ENCODE measurements at places on chromosomes 2 and 18.
A peak's percentile ranks its signal among the peaks of the same experiment; 100 is the strongest.

GRCh38 chr2:140091926-140092325, 1311.7 kb upstream of the NXPH2 start:
- DNase-seq, result no peak

- no peak for DNase-seq
Measured at GRCh38 chr18:74976331-74976909, 232.5 kb downstream of the PTGR3 start.

GRCh38 chr2:46870051-46870839, 45.4 kb downstream of the MCFD2 start:
- DNase-seq, result no peak

DNA sequence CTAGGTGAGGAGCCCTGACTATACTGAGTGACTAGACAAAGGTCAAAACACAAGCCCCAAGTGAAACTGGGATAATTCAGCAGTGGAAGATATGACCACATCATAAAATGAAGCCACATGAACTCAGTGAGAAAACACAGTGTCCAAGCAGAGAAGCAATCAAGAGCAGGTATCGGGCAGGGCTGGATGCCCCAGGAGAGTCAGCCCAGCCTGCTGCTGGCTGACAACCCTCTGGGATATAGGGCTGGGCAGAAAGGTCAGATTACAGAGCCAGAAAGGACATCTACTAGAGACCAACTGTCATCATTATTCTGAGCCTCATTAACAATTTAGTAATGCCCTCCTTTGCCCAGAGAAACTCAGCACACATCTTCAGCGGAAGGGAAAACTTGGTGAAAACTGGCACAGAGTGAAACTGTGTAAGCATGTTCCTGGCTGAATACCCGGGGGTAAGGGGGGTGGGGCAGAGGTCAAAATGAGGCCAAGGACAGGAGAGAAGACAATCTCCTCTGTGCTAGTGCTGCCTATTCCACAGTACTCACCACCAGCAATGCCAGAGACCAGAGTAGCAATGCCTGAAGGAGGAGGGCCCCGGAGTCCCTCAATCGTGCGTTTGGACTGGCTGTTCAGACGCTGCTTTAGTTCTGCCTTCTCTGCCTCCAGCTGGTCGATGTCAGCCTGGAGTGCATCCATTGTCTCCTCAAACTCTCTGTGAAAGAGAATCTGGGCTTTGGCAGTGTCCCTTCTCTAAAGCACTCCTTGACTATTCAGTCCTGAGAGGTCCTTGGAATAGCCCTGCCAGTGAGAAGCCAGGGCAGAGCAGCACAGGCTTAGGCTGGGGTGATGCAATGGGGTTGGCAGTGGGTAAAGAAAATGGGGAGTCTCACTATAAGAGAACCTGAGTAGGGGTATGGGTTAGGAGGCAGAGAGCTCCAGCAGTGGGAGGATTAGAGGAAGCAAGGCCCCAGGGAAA, 15.3 kb downstream of the DCTN1 start:
- DNase-seq, result no peak

DNA sequence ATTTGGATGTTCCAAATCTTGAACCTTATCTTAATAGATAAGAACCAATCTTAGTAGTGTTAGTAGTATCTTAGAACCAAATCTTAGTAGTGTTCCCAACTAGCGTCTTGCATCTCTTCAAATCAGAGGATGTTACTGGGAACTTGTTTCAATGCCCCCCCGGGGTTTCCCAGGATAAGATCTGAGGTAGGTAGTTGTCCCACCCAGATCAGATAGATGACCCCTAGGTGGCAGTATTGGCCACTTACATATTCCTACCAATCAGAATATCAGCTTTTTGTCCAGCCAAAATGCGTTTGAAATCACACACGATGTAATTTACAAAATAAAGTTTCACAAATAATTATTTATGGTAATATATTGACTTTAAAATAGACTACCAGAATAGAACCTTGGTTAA, 314.8 kb downstream of the MBD2 start:
- peak; percentile 42 for DNase-seq

DNA sequence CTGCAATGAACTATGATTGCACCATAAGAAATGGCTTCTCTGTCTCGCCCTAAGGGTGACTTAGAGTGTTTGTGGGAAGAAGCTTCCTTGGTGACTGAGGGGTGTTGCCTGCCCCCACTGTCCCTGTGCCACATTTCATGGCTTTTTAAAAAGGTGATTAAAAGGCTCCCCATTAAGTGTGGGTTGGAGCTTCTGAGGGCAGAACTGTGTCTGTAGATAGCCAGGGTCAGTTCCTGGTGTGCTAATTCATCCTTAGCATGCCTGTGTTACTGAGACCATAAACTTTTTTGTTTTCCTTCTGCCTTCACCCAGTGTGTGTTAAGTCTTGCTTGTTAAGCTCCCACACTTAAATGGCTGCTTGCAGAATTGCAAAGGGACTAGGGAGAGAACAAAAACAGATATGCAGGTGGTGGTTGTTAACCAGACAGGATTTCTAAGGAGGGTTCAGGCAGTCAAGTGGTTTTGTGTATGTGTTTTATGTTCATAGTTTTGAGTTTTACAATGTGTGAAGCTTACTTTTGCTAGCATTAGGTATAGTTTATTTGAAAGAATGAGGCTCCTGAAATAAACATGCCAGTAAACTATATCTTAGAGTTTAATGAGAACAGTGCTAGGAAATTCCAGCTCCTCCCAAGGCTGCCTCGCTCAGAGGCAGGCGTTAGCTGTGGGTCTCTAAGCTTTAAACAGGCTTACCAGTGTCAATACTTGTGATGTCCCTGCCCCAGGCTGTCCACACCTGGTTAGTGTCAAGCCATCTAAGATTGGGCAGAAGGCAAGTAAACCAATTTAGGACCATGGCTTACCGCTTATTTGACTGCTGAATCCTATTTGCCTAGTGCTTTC, 14.5 kb downstream of the CERS6 start:
- peak; percentile 33 for DNase-seq

- no peak for DNase-seq
Measured at GRCh38 chr18:23844991-23845680, 155.9 kb downstream of the LAMA3 start.

- DNase-seq, result no peak
Measured at GRCh38 chr18:37544217-37544616, 21.4 kb downstream of the CELF4 start.

GRCh38 chr18:76446321-76447257, 48.5 kb downstream of the ZNF516 start:
- DNase-seq, result peak; percentile 39

- no peak for DNase-seq
Measured at GRCh38 chr2:127454595-127455565, 36.7 kb downstream of the PROC start.

- DNase-seq, result no peak
Measured at GRCh38 chr2:71608034-71608433, 154.7 kb downstream of the DYSF start.

- no peak for DNase-seq
Measured at GRCh38 chr18:70182548-70182947, 22.9 kb downstream of the RTTN start.

GRCh38 chr2:39851651-39852110, 72.6 kb upstream of the THUMPD2 start:
- peak; percentile 30 for DNase-seq

GRCh38 chr18:76497021-76497420, 2.0 kb upstream of the ZNF516 start:
- DNase-seq, result no peak

DNA sequence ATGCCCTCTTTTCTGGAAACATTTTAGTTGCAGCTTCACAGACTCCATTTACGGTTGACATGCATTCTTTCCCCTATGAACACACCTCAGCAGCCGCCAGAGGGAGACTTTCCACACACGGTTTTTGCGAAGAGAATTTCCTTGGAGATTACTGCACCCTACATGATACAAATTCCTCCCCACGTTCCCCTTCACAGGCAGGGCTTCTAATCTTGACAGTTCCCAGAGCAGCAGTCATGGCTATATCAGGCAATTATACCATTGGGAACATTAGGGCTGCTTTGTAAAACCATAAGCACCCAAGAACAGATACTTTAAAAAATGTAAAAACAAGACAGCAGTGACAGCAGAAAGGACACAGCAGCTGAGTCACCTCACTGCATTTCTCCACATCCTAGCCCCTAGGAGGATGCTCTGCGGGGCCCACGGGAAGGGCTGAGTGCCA, 253.8 kb downstream of the TGIF1 start:
- peak; percentile 84 for DNase-seq

DNA sequence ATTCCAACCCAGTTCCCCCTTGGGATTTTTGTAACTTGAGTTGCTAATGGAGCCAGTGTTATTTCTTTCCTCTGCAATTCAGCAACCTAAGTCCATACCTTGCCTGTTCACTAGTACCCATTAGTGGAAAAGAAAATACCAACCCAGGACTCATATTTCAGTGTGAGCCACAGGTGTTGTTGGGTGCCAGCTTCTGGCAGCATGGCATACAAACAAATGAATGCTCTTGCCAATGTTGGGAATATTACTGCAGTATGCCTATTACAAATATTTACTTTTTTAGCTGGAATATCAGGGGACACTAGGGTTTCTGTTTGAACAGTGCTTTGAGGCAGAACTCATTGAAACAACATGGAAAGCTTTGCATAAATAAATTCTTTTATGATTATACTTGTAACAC, 130.2 kb downstream of the NCKAP5 start:
- no peak for DNase-seq

- no peak for DNase-seq
Measured at GRCh38 chr18:33356735-33357134, 83.8 kb downstream of the CCDC178 start.

DNA sequence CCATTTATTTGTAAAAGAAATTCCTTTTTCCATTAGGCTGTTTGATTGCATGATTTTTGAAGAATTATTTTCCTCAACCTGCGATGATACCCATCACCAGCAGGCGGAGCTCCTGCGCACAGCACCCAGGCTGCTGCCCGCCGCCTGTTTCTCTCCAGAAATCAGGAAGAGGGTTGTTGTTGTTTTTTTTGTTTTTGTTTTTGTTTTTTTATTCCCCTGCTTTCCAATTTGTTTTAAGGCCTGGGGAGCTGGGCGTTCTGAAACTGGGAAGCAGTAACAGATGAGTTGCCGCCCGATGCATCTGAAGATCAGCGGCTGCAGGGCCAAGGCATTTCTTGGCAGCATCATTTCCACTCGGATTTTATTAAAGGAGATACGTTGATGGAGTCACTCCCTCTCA, 132.1 kb downstream of the MBP start:
- DNase-seq, result peak; percentile 65

DNA sequence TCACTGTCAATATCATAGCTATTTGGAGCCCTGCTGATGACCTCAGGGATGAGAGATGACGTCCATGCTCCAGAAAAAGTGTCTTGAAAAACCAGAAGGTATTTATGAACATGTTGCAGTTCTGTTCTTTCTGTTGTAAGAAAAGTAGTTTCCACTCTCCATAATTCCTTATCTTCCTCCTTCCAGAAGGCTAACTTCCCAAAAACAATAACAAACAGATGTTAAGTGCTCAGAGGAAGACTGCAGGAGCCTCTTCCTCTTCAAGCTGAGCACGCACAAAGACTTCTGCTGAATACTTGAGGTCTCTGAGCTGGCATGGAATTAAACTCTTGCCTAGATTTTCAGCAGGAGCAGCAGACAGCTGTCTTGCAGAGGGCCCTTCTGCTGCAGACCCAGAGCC, 434.5 kb upstream of the KLHL29 start:
- DNase-seq, result no peak

- DNase-seq, result no peak
Measured at GRCh38 chr18:12281861-12282260, 26.2 kb upstream of the TUBB6 start.

GRCh38 chr18:49020621-49021021, 69.9 kb upstream of the SMAD7 start:
- no peak for DNase-seq

DNA sequence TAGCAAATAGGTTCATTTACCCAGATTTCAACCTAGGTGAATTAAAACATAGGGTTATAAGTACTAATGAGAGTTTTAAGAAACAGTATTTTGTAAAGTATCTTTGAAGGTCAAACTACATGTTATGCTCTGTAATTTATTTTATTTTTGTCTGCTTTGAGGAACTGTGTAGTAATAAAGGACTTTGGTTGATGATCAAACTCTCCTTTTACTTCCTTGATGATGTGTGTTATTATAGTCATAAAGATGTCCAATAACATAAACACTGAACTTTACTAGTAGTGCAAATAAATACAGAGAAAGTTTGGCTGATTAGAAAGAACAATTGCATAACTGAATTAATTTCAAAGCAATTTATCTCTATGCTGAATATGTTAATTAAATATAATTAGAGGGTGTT, 6.3 kb downstream of the GULP1 start:
- DNase-seq, result no peak

GRCh38 chr18:48030616-48031480, 100.4 kb upstream of the SMAD2 start:
- DNase-seq, result peak; percentile 50

- DNase-seq, result no peak
Measured at GRCh38 chr2:173090276-173090877, 14.7 kb downstream of the MAP3K20 start.

GRCh38 chr2:86124683-86125082, 18.6 kb downstream of the PTCD3 start:
- DNase-seq, result peak; percentile 77

DNA sequence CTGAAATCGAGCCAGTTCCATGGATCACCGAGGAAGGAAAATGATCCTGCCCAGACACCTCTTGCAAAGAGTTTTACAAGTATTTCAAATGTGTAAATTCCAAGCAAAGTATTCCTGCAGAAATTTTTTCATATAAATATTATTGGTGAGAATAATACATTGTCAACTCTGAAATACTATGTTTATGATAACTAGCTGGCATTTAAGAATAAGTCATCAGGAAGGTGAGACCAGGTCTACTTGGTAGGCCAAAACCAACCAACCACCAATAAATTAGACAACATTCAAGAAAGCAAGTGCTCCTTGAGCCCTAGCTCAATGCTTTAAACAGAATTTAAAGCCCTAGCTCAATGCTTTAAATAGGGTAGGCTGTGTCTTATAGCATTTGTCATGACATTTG, 21.7 kb downstream of the SCN7A start:
- no peak for DNase-seq

DNA sequence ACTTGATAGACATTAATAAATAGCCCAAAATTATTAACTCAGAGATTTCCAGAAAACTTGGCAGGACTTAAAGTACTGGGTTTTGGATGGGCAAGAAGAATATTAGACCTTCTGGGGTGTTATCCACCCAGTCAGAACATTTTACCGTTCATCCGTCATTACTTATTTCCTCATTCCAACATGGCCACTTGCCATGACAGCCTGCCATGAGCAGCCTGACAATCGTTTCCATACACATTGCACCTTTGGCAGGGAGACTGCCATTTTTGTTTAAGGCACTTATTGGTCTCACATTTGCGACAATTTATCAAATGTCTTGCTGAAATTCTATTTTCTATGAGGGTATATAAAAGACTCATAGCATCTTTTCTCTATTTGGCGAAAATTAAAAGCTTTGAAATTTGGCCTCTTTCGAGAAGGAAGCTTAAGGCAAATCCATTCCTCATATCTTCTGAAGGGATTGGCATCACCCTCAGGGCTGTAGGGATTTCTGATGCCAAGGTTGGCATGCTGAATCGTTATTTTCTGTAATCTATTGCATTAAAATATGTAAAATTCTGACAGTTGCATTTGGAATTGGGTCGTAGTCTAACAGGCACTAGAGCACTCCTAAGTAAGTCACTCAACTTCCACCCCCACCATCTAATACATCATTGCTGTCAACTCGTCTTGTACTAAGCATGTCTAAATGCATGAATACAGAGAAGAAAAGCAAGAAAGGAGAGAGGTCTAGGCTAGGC, 406.3 kb upstream of the PIK3C3 start:
- DNase-seq, result no peak
